ENCODE measurements at places on chromosomes 11 and 22.
A peak's percentile ranks its signal among the peaks of the same experiment; 100 is the strongest.

DNA sequence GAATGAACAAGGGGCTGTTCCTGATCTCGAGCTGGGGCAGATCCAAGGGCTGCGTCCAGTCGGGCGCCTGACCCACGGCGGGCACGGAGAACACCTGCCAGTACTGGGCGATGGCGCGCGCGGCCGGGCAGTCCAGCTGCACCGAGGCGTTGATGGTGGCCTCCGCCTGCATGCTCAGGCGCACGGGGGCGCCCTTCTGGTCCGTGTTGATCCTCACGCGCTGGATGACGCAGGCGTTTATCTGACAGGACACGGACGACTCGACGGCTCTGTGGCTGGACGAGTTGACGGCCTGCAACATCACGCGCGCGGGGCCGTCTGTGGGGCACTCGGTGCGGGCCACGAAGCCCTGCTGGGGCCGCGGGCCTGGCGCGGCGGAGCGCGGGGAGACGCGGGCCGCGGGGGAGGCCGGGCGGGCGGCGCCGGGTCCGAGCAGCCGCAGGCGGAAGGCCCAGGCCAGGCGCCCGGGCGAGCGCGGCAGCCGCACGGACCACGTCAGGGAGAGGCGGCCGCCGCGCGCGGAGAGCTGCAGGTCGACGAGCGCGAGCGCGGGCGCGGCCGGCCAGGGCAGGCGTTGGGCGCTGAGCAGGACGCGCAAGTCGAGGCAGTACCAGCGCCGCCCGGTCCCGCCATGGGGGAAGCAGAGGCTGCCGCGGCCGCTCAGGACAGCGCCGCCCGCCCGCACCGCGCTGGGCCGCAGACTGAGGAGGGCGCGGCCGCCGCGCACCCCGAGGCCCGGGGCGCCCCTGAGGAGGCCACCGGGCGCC lies 511 bp downstream of the PKDREJ start:
- peak; percentile 91 for DNase-seq

DNA sequence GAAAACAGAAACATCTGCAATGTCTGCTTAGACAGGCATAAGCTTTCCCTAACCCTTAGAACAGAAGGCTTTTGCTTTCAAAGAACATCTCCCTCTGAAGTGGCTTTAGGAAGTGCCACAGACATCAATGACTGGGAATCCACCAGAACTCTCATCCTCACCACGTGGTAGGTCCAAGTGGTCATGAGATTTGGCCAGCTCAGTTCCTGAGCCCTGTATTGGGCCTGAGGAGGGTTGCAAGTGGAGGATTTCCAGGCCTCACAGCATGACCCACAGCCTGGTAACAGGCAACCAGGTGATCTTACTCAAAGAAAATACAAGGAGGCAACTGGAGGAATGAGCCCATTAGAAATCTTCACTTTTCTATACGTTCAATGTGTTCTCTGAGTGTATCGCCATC lies 1.6 kb downstream of the CASP1 start:
- peak; percentile 77 for DNase-seq

DNA sequence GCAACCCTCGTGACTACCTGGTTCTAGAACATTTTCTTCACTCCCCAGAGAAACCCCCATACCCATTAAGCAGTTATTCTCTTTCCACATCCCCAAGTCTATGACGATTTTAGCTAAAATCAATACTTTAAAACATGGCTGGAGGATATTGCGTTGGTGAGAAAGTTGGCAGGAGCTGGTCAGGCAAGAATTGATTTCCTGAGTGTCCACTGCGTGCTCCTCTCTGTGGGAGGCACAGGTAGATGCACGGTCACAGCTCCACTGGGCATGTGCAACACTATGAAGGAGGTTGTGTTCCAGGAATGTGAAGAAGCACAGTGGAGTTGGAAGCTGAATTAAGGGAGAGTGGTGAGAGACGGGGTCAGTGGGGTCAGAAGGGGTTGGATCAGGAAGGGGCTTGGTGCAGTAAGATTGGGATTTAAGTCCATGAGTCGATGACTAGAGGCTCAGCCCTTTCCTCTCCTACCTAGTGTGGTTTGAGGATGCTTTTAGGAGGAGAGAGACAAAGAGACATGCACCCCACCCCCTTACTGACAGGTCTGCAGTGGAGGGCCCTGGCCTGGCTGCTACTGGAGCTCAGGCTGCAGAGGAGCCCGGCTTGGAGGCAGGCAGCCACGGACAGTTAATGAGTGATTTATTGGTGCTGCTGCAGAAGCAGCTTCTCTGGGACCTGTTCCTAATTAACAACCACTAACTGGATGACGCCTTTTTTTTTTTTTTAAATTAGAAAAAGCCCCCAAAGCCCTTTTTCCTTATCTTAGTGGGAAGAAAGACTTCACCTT lies 395.6 kb downstream of the TENM4 start:
- DNase-seq, result no peak

DNA sequence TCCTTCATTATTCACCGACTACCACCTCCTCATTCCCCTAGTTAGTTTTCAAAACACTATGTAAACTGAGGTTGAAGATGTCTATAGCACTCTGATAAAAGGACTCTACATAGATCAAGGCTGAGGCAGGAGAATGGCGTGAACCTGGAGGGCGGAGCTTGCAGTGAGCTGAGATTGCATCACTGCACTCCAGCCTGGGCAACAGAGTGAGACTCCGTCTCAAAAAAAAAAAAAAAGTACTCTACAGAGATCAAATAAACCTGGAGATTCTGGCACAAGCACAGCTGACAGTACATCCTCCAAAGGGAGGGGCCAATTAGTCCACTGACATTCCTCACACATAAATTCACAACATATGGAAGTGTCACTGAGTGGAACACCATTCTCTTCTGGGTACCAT lies 31.0 kb downstream of the TSG101 start:
- DNase-seq, result no peak

- no peak for DNase-seq
Observed at GRCh38 chr11:34811858-34812257, 104.3 kb downstream of the APIP start.

GRCh38 chr11:1193326-1194230 lies 29.3 kb upstream of the MUC5B start:
- peak; percentile 60 for DNase-seq

GRCh38 chr22:35539910-35540594 lies 579 bp upstream of the RASD2 start:
- DNase-seq, result peak; percentile 79

GRCh38 chr22:47230251-47230650 lies 467.8 kb downstream of the TBC1D22A start:
- DNase-seq, result no peak

DNA sequence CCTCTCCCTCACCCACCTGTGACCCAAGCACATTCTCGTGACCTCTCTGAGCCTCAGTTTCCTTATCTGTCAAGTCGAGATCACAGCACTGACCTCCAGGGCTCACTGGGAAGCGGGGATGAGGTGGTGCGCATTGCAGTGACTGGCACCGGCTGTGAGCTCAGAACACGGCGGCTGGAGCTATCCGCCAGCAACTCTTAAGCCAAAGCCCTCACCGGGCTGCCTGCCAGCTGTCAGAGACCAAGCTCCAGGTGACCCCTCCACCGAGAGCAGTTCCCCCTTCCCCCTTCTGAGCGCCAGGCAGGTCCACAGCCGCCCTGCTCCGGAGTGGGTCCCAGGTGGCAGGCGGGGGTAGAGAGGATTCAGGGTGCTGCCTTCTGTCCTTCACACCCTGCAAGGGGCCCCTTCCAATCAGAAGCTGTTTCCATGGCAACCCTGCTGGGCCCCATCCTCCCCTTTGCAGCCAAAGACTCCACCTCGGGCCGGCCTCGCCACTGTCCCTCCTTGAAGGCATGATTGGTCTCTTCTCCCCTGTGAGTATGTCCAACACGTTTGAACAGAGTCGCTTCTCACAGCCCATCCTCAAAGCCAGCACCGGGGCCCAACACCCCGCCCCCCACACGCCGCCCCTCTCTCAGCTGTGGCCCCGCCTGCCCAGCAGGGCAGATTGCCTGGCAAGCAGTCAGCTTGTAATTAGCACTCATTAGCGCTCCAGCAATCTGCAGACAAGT lies 98.7 kb downstream of the WNT7B start:
- peak; percentile 74 for DNase-seq

- DNase-seq, result peak; percentile 57
Observed at GRCh38 chr11:1194231-1194976, 28.5 kb upstream of the MUC5B start.

- DNase-seq, result peak; percentile 85
Observed at GRCh38 chr11:73393479-73394415, 17.5 kb downstream of the RELT start.

DNA sequence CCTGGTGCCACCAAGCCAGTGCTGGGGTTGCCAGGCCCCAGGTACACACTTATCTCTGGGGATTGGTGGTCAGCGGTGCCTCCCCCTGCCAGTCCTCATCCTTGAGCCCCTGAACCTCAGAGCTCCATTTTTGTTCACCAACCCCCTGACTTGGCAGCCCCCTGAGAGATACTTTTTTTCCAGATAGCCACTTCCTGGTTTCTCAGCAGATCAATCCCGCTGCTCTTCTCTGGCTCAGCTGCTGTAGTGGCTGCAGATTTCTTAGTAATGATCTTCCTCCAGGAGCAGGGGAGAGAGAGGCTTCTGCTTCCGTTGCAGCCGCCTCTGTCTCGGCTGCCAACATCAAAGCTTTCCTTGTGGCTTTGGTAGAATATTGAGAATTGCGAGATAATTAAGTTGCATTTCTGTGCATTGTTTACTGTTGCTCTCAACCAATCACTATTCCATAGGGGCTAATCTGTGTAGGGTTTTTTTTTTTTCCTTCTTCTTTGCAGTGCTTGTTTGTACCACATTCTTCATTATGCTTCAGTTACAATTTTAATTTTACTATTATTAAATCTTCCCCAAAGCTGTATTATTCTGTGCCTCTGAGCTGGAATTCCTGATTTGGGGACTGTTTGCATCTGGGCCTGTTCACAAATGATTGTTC lies 92.1 kb downstream of the PKNOX2 start:
- peak; percentile 17 for DNase-seq

DNA sequence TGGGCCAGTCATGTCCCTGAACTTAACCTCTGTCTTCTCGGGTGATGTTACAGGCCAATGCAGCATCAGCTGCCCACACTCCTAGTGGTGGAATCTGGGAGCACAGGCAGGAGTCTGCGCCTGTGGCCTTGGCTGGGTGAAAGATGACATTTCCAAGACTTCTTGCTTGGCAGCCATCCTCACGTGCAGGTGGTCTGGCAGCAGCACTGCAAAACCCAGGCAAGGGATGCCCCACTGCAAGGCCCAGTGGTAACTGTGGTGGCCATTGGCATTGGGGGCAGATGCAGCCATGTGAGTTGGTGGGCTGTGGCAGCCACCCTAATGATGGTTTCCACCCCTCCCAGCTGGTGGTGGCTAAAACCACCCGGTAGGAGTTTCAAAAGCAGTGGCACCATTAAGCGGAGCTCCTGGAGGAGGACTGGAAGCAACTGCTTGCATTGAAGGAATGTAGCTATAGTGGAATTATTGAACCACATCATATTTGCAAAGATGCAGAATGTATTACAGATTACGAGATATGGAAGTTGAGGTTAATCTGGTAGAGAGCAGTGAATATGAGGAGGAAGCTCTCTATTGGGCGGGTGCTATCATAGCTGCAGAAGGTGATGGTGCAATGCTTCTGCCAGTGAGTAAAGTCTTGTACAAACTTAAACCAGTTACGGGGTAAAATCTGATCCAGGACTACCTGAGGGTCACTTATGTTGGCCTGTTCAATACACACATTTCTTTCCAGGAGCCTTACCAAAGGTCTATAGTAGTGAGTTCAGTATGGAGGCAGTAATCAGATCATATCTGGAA lies 120.7 kb upstream of the TOP3B start:
- no peak for DNase-seq

- no peak for DNase-seq
Observed at GRCh38 chr11:131685206-131685605, 314.8 kb downstream of the NTM start.

- no peak for DNase-seq
Observed at GRCh38 chr11:118151431-118151830, 1.2 kb downstream of the SCN4B start.

- no peak for DNase-seq
Observed at GRCh38 chr22:28887725-28888459, 4.5 kb downstream of the ZNRF3 start.

DNA sequence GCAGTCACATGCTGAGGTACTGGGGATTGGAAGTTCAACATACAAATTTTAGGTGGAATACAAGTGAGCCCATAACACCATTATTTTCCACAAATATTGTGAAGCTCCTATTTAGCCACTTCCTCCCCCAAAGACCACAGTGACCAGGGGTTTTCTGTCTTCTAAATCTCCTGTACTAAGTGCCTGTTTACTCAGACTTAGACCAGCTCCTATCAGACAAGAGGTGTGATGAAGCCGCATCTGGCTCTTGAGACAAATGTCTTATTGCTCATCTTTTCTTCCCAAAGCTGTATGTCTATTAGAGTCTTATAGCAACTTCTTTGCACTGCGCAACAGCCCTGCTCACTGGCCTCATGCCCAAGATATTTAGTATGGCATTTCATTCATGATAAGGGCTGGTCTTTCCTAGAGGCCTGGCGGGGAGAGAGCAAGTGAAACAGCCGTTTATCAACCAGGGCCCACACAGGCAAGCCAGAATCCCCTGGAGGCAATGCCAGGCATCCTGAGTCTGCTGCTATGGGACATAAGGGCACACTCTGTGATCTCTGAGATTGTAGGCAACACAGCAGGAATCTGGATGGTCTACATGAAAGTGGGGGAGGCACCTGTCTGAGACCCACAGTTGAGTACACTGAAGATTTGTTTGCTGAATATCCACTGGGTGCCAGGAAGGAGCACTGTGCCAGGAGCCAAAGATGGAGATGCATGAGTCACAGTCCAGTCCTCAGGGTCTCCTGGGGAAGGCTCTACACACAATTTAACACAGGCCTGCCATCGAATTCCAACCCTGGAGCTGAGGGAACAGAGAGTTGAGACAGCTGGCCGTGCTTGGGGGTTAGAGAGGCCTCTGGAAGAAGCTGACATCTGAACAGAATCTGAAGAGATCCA lies 78.5 kb upstream of the NCAM1 start:
- DNase-seq, result no peak

GRCh38 chr22:30600921-30601320 lies 6.1 kb upstream of the TCN2 start:
- no peak for DNase-seq

GRCh38 chr11:100825626-100826025 lies 138.5 kb downstream of the ARHGAP42 start:
- no peak for DNase-seq

GRCh38 chr22:42797011-42797410 lies 60.1 kb downstream of the ARFGAP3 start:
- DNase-seq, result no peak

DNA sequence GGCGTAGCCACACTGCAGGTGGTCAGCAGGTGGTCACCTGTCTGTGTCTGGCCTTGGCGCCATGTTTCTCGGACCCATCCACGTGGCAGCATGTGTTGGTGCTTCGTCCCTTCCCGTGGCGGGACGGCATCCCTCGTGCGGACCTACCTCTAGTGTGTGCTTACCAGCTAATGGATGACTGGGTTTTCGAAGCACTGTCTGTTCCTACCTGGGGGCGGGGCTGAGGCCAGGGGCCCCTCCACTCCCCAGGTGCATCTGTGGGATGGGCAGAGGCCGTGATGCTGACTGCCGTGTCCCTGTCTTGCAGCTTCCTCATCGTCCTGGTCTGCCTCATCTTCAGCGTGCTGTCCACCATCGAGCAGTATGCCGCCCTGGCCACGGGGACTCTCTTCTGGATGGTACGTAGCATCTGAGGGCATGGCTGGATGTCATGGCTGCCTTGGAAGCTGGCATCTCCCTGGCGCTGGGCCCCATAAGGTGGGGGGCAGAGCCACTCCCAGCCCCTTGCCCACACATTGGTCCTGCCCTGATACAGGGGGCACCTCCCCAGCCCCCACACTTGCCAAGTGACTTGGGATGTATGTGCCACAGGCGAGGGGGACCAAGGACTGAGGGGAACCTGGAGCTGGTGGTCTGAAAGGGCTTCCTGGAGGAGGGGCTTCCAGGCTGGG lies 82.9 kb downstream of the KCNQ1 start:
- DNase-seq, result peak; percentile 73
